Suppressor macrophage treated with lipopolysaccharide for 4 hours (primary cell): ENCODE measurements at places on chromosomes 16 and 17.
A peak's percentile ranks its signal among the peaks of the same experiment; 100 is the strongest.

- no peak for DNase-seq
Observed at GRCh38 chr17:46819906-46820351, 1.4 kb upstream of the WNT3 start.

GRCh38 chr16:8110572-8111514, 479.5 kb downstream of the TMEM114 start:
- DNase-seq = no peak

GRCh38 chr17:5874486-5874885, 195.7 kb upstream of the WSCD1 start:
- DNase-seq = no peak

GRCh38 chr16:68529931-68530701, 9.0 kb upstream of the ZFP90 start:
- DNase-seq = peak; percentile 85

- DNase-seq = peak; percentile 40
Observed at GRCh38 chr17:18859256-18859655, 1.3 kb downstream of the PRPSAP2 start.

- no peak for DNase-seq
Observed at GRCh38 chr17:42304187-42305030, 16.1 kb downstream of the STAT5A start.

- DNase-seq = no peak
Observed at GRCh38 chr17:9360677-9361081, 214.9 kb downstream of the STX8 start.

- peak; percentile 46 for DNase-seq
Observed at GRCh38 chr17:18319604-18320256, 4.6 kb downstream of the SMCR8 start.

- DNase-seq = no peak
Observed at GRCh38 chr16:81702506-81702905, 76.6 kb upstream of the PLCG2 start.

DNA sequence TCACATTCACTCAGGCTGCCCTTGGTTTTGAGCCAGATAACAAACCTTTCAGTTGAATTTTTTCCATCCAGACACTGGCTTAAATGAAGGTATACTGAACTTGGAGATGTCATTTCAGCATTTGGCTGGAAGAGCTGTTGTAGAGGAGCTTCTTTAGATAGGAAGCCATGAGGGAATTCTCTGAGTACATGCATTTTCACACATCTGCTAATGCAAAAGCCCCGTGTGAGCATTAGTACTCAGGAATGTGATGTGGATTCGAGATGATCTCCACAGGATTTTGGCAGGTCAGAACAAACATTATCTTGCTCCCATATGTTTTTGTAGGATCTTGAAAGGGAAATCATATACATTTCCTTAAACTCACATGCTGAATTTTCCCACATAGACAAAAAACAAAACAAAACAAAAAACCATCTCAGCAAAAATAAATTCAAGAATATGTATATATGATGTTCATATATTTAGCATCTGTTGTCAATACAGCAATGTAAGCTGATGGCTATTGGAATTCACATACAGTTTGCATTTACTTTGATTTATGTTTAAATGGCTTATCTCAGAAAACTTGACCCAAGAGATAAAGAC, 277.2 kb upstream of the TBX2 start:
- no peak for DNase-seq

DNA sequence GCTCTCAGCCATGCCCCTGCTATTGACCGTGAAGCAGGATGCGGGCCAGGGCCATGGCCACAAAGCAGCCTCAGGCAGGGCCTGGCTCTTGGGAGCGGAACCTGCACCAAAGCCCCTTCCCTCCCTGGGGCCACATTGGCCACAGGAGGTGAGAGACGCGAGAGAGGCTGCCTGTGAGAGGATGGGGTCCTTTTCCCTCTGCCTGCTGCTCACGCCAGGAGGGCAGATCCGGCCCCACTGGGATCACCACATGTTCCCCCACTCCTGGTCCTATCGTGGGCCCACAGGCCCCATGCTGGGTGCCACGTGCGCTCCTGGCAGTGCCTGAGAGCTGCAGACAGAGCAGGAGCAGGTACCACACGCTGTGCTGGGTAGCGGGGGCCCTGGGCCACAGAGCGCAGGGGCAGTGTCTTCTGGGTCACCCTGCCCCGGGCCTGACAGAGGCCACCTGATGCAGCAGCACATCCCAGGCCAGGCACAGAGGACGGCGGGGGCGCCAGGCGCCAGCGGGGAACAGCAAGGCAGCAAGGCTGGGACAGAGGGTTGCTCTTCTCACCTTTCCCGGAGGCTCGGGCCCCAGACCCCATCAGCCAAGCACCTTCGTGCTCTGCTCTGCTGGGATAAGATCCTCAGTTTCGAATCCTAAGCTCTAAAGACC, 9.2 kb upstream of the NUDT16L1 start:
- DNase-seq = no peak

- DNase-seq = no peak
Observed at GRCh38 chr17:79070266-79070880, 4.3 kb upstream of the ENGASE start.

GRCh38 chr17:16466407-16466806, 25.6 kb downstream of the LRRC75A start:
- no peak for DNase-seq

GRCh38 chr16:65235339-65236177, 113.7 kb upstream of the CDH11 start:
- DNase-seq = no peak

DNA sequence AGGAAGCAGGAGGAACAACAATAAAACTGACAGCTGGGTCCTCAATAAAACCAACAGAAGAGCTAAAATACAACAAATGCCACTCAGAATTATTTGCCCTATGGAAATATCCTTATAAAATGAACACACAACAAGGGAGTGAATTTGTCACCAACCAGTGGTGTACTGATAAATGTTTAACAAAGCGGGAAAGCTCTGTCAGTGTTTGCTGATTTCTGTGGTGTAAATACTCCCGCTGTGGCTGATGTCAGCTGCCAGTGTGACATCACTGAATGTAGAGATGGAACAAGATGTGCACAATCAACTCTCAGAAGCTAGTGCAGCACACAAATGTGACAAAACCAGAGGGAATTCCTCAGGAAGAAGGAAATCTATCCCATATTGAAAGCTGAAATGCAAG, 51.9 kb downstream of the CDYL2 start:
- no peak for DNase-seq

DNA sequence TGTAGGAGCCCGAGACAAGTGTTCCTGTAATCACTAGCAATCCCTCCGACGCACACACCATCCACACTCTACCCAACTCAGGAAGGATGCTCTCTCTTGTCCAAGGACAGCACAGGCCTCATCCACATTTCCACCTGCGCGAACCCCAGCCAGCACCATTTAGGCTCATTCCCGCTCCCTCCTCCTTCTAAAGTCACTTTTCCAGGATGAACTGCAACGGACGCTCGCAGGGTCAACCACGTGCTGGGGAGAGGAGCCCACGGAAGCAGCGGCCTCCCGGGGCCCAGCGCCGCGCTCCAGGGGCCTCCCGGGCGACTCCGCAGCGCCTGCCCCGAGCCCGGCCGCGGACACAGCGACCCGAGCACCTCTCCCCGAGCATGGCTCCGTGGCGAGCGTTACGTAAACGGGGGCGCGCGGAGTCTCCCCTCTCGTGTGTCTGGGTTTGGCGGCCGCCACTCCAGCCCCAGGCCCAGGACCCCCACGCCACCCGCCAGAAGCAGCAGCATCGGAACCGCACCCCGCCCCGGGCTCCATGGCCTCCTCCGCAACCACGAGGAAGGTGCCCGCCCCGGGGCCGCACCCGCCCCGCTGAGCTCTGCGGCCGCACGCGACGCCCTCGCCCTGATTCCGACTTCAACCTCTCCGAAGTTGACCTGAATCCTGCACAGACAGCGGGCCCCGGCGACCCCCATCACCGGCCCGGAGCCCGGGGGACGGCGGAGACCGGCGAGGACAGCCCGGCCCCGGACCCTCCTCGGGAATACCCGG, 668 bp downstream of the USP36 start:
- DNase-seq = peak; percentile 53

DNA sequence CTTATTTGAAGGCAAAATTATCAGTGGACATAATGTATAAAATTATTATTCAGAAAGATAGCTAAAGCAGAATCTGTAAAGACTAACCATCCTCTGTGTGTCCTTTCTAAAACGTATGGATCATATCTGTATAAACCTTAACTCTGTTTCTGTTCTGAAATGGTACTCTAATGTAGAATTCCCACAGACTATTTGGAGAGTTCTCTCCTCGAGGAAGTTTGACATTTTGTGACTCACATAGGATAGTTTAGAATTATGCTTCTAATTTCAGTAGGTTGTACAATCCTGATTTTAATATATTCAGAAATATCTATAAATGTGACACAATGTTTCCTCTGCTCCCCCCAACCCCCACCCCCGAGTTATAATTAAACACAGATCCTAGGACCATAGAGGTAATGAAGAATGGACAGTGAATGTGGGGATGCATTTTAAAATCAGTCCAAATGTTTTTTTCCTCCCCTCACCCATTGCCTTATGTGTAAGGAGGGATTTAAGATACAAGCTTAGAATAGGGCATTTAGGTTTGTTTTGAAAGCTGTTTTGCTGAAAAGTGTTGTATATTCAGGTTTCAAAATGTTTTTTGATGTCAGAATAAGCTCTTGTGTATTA, 66.8 kb downstream of the BCAS3 start:
- DNase-seq = no peak

DNA sequence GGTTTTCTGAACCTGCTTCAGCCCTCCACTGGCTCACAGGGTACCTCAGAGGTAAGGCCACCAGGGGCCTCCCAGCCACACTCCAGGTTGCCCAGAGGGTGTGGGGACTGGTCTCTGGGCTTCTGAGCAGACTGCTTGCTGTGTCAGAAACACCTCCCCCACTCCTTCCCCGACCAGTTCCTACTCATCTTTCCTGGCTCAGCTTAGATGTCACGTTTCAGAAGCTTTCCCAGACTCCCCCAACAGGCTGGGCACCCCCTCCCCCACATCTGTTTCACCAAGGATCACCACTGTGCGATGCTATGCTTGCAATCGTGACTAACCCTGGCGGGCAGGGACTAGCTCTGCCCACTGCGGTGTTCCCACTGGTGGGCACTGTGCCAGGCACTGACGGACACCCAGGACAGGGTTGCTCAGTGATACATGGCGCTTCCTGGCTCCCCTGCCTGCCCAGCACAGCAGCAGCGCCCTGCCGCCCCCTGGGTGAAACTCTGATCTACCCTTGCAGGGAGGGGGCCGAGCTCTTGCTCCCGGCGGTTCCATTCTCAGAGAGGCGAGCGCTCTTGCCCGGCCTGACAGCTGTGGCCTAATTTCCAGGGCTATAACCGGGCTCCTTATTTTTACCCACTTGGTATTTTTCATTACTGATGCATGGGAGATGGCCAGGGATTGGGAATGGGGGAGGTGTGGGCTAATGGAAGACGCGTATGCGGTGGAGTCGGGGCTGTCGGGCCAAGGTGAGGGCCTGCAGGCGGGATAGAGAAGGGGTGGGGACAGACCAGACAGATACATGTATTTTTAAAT, 29.4 kb upstream of the MTSS2 start:
- peak; percentile 39 for DNase-seq

GRCh38 chr17:42413464-42414040, 9.5 kb downstream of the CAVIN1 start:
- DNase-seq = no peak

DNA sequence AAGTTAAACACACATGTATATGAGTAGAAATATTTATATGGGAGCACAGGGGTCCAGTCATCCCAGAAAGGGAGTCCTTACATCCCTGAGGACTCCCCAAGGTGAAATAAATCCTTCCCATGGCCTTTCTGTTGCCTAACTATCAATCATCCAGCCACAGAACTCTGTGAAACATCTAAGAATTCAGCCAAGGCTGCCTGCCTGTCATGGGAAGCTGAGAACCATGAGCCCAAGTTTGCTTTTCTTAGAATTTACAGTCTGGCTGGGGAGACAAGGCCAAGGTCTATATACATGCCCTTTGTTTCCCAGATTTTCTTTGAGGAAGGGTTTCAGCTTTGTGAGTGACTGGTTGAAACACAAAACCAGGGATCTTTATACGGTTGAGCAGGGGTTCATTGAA, 15.8 kb downstream of the MYL4 start:
- no peak for DNase-seq

- DNase-seq = peak; percentile 27
Observed at GRCh38 chr16:381012-381788, 578 bp downstream of the PGAP6 start.

DNA sequence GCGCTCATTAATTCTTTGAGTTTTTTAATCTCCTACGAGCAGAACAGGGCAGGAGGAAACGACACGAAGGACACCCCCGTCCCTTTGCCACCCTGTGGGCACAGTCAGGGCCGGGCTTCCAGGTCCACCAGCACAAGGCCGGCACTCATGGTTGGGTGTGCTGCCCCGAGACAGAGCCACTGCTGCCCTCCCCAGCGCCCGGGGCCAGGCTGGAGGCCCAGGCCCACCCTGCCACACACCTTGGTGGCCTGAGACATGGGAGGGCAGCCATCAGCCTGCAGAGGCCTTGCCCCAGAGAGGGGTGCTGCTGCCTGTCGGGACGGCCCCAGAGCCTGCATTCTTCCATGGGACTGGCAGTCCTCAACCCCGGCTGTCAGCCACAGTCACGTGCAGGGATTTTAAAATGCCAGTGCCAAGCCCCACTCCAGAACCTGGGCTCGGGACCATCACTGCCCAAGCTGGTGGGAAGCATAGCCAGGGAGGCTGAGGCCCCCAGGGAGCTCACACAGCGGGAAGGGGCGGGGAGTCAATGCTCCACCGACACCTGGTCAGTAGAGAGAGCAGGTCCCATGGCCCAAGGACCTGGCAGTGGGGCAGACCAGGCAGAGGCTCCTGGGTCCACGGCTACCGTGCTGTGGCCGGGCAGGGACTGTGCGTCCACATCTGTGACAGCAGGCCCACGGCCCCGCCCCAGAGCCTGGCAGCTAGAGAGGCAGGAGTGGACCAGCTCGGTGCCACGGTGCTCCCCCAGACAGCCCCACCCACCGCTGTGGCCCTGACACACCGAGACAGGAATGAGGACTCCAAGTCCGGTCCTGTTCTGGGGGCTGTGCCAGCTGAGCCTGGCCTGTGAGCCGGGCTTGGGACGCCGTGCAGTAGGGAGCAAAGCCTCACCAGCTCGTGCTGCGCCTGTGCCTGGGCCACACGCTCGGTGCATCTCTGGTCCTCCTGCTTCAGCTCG, 27.5 kb downstream of the CEP131 start:
- no peak for DNase-seq

DNA sequence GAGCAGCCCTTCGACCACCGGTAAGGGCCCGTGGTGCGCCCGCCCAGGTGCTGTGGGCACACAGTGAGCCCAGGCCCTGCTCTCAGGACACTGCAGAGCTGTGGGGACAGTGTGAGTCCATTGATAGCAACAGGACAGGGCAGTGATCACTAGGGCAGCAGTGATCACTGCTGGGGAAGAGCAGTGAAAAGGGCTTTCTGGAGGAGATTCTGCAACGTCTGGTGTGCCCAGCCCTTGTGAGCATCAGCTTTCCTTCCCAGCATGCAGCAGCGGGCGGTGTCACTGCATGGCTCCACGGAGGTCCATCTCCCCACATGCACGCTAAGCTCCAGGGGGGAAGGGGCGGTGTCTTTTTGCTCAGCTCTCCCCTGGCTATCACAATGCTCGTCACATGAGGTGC, 32.1 kb downstream of the MAP1LC3B start:
- no peak for DNase-seq
